ENCODE measurements at places on chromosomes 7 and 10.

DNA sequence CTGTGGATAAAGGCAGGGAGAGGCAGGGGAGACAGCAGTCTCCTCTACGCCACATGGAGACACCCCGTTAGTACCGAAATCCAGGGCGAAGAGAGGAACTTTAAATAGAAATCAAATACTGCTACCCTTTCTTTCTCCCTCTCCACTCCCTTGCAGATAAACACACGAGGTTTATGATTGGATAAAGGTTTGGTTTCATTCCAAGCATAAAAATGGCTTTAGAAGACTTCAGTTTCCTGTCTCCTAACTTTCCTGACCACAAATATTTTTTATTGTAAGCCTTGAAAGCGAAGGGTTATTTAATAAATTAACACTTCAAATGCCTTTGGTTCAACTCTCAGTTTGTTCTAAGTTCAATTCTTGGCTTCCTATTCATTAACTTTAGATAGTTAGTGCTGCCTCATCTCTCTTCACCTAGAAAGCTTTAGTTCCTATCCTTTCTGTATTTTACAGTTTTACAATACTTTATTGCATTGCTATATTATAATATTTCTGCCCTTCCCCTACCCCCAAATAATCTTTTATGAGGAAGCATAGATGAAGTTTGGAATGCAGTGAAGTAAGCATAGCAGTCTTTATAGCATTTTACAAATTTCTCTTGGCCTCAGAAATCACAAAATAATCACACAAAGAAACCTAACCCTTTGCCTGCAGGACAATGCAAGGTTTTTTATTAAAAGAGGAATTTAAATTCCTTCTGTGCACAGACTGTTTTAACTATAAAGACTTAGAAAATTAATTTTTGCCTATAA is 31.5 kb upstream of the ARID5B start:
- no peak for DNase-seq

- no peak for DNase-seq
These were observed 618.0 kb upstream of the LRRTM3 start for GRCh38 chr10:66307826-66308225.

- no peak for DNase-seq
These were observed 50.4 kb upstream of the C7orf33 start for GRCh38 chr7:148540041-148540738.

DNA sequence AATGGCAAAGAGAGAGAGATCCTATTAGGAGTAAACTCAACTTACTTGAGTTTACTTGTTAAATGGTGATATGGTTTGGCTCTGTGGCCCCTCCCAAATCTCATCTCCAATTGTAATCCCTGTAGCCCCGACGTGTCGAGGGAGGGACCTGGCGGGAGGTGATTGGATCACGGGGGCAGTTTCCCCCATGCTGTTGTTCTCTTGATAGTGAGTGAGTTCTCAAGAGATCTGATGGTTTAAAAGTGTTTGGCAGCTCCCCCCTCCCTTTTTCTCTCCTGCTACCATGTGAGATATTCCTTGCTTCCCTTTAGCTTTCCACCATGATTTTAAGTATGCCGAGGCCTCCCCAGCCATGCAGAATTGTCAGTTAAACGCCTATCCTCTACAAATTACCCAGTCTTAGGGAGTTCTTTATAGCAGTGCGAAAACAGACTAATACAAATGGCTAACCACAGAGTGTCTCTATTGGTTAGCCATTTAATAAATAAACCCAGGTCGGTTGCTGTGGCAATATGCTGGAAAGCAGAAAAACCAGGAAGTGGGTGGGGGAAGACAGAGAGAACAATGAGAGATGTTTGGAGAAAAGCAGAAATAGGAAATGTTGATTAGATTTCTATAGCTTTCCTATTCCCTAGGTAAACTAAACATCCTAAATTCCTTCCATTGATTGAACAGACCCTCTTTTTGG is 3.0 kb upstream of the STMP1 start:
- no peak for DNase-seq

DNA sequence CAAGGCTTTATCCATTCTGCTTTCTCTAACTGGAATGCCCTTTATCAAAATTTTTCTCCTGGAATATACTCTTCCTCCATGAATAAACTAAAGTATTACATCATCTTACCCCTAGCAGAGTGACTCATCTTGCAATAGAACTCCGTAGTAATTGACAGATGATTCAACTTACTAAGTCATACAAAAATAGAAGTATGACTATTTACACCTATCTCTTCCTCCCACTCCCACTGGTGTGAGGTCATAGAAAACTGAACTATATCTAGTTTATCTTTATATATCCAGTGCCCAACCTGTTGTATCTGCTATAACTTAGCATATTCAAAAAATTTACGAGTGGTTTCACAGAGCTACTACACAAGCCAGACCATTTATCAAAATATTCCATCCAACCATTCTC is 26.1 kb downstream of the ABCB1 start:
- DNase-seq = no peak

Measured in stimulated activated CD8-positive, alpha-beta memory T cell treated with anti-CD3 and anti-CD28 coated beads, Interleukin-15, amount 100 ng/mL, for 48 hours (primary cell).